Articular chondrocyte of knee joint (primary cell): ENCODE measurements at places on chromosomes 16 and 17. TPM values are rescaled to one million over a fixed set of nuclear protein-coding genes. Genes with fewer than 3 reads are reported as not detected.

The KCNG4 gene
- not detected in 2 replicates for total RNA-seq

The GDPD1 gene
- 0.39 and 0.86 TPM in 2 replicates for total RNA-seq

The KIAA0753 gene
- 17.6 and 20.9 TPM in 2 replicates for total RNA-seq

The NPW gene
- total RNA-seq = 0.39 and 0.65 TPM in 2 replicates

The PRAC1 gene
- not detected in 2 replicates for total RNA-seq

The MMP2 gene
- total RNA-seq = 355 and 362 TPM in 2 replicates

The CLDN7 gene
- total RNA-seq = 2.4 and 2.7 TPM in 2 replicates

The ATP2A3 gene
- 3.7 and 3.9 TPM in 2 replicates for total RNA-seq

The TADA2A gene
- 20.4 and 21.4 TPM in 2 replicates for total RNA-seq

The TMC8 gene
- total RNA-seq = not detected in 2 replicates

The SLC47A1 gene
- 10.2 and 14.9 TPM in 2 replicates for total RNA-seq

The KRTAP9-8 gene
- not detected in 2 replicates for total RNA-seq

The NLRC5 gene
- total RNA-seq = 20.6 and 25.3 TPM in 2 replicates

The CORO7 gene
- 10.7 and 11.3 TPM in 2 replicates for total RNA-seq

The SMCR8 gene
- total RNA-seq = 22.1 and 22.5 TPM in 2 replicates

The CD79B gene
- 7.5 and 14.1 TPM in 2 replicates for total RNA-seq

The PLA2G10 gene
- total RNA-seq = not detected in 2 replicates

The MOSMO gene
- 16.7 and 17.6 TPM in 2 replicates for total RNA-seq

The ABCA6 gene
- total RNA-seq = 9.4 and 11.9 TPM in 2 replicates

The AIPL1 gene
- 0.11 and 0.13 TPM in 2 replicates for total RNA-seq

The SP6 gene
- 0.22 and 0.26 TPM in 2 replicates for total RNA-seq

The TMIGD1 gene
- total RNA-seq = not detected in 2 replicates

The CMTM1 gene
- 1.6 and 2.1 TPM in 2 replicates for total RNA-seq

The C16orf96 gene
- 0.11 and 0.13 TPM in 2 replicates for total RNA-seq

The SALL1 gene
- not detected in 2 replicates for total RNA-seq

The SLC5A11 gene
- total RNA-seq = not detected in 2 replicates
